ENCODE measurements at places on chromosomes 12 and 14.

DNA sequence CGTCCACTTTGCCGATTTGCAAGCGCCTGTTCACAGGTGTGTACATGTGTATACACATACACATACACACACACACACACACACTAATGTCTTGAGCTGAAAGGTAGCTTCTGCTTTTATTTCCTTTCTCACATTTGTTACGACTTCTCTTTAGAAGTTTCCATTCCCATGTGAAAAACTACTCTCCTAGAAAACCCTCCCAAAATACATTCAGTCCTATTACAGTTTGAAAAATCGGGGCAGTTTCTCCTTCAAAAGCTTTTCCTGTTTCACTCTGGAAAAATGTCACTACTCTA is 3.9 kb downstream of the BLTP3B start:
- no peak for DNase-seq

GRCh38 chr14:33634631-33635030 is 316.2 kb downstream of the EGLN3 start:
- DNase-seq, result no peak

- no peak for DNase-seq
Observed at GRCh38 chr12:75308279-75308678, 21.8 kb downstream of the CAPS2 start.

- DNase-seq, result no peak
Observed at GRCh38 chr14:21036751-21037150, 2.1 kb upstream of the RNASE13 start.

DNA sequence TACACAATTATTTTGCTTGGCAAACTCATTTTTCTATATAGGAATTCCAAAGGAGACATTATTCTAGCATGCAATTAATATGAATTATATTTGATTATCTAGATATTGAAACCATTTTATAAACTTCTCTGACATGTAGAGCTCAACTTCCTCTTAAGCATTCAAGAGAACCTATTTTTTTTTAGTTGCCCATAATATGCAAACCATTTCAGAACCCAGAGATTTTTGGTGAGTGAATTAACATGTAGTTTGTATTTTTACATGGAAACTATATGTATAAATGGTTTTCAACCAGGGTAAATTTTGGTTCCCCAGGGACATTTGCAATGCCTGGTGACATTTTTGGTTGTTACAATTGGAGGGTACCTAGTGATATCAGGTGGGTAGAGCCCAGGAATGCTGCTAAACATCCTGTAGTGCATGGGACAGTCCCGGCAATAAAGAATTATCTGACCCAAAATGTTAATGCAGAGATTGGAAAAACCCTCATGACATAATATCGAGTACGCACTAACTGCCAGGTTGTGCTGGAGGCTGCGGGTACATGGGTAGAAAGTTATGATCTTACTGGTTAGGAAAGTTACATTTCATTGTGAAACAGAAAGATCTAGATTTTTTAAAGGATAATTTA is 338.9 kb upstream of the GARIN2 start:
- DNase-seq, result no peak

DNA sequence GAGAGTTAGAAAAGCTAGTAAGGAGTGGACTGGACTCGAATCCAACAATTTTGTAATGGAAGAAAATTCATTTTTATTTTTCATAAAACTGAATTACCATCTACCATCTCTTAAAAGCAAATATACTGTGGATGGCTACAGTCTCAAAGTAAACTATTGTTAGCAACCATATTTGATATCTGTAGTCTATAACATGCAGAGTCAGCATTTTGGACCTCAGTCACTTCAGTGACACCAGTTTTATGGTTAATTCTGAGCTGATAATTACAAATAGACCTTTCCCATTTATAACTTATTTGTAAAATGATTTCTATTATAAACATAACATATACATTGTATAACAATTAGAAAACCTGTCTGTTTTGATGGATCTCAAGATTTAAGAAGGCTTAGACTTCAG is 2.0 kb downstream of the KRAS start:
- no peak for DNase-seq

DNA sequence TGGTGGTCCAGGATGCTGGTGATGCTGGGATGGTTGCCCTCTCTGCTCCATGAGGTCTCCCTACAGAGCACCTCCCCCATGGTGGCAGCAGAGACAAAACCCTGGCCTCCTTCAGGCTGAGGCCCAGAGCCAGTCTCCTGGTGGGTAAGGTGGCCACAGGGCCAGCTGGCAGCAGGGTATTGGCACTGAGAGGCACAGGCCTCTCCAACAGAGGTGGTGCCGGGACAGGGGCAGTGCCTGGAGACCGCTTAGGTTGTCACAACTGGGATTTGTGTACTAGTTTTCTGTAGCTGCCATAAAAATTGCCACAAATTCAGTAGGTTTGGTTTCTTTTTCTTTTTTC is 6.1 kb upstream of the MTA1 start:
- DNase-seq, result no peak

- no peak for DNase-seq
Observed at GRCh38 chr12:121483949-121484348, 84.0 kb downstream of the RNF34 start.
